Inflammatory macrophage (primary cell): ENCODE measurements at places on chromosomes 1 and 21.

DNA sequence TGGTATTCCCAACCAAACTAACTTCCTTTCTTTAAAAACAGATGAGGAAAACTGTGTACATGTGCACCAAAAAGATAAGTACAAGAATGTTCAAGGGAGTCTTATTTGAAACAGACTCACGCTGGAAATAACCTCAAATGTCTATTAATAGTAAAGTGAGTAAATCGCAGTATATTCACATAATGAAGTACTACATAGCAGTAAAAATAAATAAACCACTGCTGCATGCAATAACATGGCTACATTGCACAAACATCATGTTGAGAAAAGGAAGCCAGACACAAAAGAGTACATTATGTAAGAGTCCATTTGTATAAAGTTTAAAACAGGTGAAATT is 5.2 kb upstream of the DENND2D start:
- peak; percentile 93 for DNase-seq

DNA sequence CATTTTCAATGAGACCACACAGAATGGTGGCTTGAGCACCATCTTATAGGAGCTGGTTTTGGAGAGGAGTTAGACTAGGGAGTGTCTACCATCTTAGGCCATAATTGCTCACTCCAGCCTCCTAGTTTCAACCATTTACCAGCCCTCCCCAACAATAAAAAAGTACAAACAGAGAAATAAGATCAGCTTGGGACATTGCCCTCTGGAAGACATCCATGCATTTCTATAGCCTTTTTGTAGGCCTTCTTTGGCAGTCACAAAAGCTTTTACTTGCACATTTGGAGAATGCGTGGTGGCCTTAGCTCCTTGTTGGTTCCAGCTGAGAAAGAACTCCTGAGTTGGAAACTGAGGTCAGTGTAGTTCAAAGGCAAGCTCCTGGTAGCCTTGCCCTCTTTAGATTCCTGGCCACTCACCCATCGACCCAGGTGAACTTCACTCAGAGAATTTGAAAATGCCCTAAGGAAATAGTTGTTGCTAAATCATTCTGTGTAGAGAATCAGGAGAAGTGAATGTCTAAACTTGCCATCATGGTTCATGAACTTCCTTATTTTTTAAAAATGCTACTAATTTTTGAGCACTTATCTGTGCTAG is 301.7 kb upstream of the PROX1 start:
- no peak for DNase-seq

DNA sequence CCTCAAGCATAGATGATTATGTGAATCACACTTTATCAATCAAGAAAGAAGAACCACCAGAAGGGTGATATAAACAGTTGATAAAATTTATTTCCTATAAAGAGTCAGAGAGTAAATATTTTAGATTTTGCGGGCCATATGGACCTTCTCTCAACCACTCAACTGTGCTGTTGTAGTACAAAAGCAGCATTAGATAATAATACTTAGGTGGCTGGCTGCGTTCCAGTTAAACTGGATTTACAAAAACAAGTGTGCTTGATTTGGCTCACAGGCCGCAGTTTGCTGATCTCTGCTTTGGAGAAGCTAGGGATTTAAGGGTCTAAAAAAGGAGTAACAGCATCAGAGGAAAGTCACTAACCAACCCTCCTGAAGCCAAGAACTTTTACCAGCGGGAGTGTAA is 1406.0 kb downstream of the KCNT2 start:
- DNase-seq: no peak

- DNase-seq: no peak
These were observed 39.1 kb upstream of the ADAM30 start for GRCh38 chr1:119935373-119935772.

GRCh38 chr1:159937054-159937750 is 8.2 kb downstream of the IGSF9 start:
- DNase-seq: peak; percentile 38

- DNase-seq: no peak
These were observed 54.9 kb downstream of the MDM4 start for GRCh38 chr1:204571128-204571527.
